ENCODE measurements at places on chromosomes 7 and 10.

GRCh38 chr10:42690449-42691360 lies 52.3 kb upstream of the ZNF33B start:
- no peak for DNase-seq

DNA sequence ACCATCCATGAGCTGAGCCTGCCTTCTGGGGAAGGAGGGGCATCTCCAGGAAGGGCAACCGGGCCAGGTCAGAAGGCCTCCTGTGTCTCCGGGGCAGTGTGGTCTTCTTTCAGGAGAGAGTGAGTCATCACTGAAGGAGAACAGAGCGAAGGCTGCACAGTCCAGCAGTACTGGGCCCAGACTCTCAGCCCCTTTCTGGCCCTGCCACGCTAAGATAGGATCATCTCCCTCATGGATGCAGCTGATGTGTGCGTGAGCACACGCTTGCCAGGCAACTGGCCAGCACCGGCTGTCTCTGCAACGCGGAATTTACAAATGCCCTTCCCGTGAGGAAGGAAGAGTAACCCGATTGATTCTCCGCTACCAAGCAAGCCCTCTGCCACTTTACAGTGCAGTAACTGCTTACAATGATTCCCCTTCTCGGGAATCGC lies 328.2 kb downstream of the TNS3 start:
- no peak for DNase-seq

DNA sequence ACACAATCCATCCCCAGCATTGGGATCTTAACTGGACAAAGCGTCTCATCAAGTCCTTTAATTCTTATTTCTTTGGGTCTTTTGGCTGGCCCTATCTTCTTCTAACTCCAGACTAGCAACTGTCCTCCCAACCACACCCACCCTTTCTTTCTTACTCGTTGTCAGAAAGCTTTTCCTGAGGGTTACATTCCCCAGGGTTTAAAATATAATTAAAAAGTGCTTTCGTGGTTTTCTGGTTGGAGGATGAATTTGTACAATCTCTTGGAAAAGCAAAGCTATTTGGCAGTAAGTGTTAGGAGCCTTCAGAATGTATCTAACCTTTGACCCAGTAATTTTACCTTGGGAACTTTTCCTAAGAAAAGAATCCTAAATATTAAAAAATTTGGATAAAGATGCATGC lies 10.4 kb upstream of the ITGB8 start:
- DNase-seq: no peak

DNA sequence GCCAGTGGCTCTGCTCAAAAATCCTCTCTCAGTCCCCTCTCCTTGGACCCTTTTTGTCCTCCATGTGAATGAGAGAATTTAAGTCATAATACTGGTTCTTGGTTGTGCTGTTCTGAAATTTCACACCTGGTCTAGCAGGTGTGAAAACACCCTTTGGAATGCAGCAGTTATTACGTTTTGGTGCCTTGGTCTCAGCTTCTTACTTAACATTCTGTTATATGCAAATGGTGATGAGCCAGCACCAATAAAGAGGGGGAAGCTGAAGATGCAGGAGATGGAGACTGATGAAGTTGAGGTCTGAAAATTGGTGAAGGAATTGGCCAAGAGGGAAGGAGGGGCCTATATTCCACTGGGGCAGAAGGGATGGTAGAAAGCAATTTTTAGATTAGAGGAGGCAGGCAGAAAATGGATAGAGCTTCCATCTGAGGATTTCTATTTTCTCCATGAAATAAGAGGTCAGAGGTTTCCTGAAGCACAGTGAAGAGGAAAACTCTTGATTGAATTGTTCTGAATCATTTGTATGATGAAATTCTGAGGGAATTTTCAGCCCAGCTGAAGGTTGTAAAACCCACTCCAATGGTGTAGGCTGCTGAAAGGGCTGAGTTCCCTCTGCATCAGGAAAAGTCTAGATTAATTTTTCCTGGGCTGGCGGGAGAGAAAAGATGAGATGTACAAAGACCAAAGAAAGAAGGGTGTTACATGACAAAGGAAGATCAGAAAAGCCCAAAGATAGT lies 94.0 kb upstream of the FAM180A start:
- no peak for DNase-seq

DNA sequence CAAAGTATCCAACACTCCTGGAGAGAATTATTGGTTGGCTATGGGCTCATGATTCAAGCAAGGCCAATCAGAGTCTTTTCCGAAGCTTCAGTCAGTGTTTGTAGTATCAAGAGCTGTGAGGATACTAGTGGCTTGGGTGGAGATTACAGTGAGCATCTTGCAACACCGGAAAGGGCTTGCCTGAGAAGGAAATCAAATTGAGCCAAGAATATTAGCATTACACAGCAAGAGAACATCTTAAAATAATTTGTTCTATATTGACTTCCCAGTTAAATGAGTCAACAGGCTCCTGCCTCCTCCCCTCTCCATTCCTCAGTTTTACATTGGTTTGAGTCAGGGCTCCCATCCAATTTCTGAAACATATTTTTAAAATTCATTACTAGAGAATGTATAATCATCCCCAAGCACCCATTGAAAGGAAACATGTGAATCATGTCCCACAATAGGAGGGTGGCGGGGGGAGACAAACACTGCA lies 127.4 kb downstream of the ELAPOR2 start:
- no peak for DNase-seq

- DNase-seq: no peak
Measured at GRCh38 chr10:72328829-72329204, 25.9 kb downstream of the DNAJB12 start.

DNA sequence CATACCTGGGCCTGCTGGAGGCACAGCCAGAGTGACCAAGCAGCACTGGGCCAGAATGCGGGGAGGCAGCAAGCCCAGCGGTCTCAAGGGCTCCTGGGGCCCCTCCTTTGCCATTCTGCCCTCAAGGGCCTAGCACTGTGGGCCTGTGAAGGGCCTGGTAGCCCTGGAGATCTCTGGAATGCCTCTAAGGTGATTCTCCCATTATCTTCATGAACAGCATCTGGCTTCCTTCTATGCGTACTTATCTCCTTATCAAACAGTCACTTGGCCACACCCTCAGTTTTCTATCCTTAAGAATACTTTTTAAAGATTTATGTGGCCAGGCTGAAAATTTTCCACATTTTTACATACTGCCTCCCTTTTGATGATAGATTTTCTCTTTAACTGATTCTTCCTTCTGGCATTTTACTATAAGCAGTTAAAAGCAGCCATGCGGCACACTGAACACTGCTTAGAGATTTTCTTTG lies 67.5 kb upstream of the CCNY start:
- no peak for DNase-seq

DNA sequence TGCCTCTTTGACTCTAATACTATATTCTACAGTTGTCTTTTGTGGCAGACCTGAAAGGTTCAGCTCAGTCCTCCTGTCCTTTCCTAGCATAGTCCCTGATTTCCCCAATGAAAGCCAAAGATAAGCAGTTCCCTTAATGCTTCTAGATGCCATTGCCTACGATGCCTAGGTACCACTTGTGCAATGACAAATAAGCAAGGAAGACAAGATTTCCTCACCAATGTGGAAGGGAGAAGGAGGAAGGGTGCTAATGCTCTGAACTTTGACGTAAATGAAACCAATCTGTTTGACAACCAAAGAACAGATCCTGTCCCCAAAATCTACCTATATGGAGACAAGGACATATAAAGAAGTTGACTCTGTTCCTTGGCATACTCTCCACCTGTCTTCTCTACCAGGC lies 393.3 kb downstream of the KCNMA1 start:
- no peak for DNase-seq

DNA sequence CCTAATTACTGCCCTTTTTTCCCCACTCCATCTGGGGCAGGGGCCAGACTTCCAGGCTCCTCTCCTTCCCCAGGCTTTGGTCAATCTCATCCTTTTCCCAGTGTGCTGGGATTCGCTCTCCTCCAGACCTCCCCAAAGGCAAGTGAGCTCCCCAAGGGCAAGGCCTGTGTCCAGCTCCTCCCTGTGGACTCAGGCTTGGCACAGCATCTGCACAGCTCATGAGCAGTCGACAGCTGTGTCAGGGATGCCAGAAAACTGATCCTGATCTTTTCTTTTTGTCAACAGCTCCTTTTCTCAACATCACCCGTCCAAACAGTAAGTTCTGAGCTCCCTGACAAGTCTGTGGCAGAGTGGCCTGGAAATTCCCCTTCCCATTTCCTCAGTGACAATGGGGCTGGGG lies 67.1 kb downstream of the C10orf120 start:
- DNase-seq: no peak

GRCh38 chr10:31929261-31930022 lies 811 bp upstream of the ARHGAP12 start:
- DNase-seq: no peak

DNA sequence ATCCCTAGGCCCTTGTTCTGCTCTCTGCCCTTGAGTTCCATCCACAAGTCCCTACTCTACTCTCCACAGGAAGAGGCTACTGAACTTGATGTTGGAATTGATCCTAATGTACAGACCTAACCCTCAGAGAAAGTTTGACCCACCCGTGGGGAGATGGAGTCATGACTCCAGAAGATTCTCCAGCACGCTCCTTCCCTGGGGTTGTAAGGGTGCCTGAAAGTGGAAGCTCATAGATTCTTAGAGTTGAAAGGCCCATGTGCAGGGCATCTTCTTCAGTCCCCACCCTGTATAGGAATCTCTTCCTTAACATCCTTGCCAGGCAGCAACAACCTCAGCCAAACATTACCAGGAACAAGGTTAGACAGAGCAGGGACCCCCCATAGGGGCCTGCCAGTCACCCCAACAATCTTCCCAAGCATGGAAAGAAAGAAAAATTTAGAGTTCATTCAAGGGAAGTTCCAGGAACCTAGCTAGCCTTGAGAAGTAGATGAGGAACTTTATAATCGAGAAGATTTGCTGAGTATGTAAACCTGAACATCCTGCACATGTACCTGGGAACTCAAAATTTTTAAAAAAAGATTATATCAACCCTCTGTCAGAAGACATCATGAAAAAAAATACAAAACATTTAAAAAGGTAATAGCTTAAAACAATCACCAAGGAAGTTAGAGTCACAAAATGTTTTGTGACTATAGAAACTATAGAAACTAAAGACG lies 49.5 kb downstream of the THNSL1 start:
- DNase-seq: no peak

DNA sequence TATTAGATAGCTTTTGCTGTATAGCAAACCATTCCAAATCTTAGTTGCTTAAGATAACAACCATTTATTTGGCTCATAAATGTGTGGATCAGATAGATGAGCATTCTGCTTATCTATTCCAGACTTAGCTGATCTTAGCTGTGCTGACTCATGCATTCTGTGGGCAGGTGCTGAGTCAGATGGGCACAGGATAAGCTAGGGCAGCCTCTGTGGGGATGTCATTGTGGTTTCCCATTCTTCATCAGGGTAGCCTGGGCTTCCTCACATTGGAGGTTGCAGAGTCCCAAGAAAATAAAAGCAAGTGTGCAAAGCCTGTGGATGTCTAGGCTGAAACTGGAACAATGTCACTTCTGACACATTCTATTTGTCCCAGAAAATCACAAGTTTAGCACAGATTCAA lies 917.0 kb downstream of the TYW1 start:
- no peak for DNase-seq

GRCh38 chr7:116934580-116934979 lies 18.7 kb upstream of the ST7 start:
- no peak for DNase-seq

- no peak for DNase-seq
Measured at GRCh38 chr7:31493714-31494181, 20.1 kb upstream of the ITPRID1 start.

DNA sequence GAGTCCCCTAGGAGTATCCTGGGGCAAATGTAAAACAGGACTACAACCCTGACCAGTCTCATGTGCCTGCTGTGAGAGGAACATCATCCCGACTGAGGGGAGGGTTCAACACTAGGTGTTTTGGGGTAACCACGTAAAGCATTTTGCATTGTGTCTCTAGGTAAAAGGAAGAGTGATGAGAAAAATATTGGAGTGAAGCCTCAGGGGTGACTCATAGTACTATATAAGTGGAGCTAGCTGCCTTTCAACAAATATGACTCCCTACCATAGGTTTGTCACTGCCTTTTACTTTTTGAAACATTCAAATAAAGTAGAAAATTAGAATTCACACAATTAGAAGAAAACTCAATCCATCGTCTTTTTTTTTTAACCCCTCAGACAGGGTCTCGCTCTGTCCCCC lies 2.6 kb upstream of the CAMK2G start:
- DNase-seq: no peak

GRCh38 chr10:45395554-45395953 lies 21.5 kb downstream of the ALOX5 start:
- DNase-seq: no peak

- no peak for DNase-seq
Measured at GRCh38 chr7:33761449-33762080, 143.8 kb upstream of the BMPER start.

DNA sequence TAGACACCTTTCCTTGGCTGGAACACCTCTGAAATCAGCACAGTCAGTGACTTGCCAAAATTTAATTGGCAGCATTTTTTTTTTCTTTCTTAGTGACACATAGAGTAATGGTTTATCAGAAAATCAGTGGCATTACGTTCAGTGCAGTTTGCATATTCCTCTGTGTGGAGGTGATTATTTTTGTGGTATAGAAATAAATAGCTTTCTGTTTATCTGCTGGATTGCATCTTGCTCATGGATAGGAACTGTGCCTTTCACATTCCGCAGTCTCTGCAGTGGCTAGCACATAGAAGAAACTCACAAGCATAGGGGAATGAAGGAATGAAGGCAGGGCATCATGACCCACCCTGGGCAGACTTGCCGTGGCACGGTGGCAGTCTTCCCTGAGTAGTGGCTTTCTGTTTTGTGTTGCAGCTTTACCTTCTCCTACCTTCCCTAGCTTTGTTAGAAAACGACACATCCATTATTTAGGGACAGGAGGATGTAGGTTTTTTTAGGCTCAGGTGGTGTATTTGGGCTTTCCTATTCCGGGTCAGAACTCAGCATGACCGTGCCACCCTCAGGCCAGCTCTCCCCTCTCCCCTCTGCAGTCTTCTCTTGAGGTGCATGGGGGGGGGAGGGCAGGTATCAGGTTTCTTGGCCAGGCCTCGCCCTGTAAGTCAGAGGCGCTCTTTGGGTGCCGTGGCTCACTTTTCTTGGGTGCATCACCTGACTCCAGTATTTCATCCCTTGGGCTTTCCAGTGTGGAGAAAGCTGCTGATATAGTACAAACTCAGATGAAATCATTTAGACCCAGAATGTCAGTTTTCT lies 112.5 kb upstream of the GJD4 start:
- DNase-seq: no peak

DNA sequence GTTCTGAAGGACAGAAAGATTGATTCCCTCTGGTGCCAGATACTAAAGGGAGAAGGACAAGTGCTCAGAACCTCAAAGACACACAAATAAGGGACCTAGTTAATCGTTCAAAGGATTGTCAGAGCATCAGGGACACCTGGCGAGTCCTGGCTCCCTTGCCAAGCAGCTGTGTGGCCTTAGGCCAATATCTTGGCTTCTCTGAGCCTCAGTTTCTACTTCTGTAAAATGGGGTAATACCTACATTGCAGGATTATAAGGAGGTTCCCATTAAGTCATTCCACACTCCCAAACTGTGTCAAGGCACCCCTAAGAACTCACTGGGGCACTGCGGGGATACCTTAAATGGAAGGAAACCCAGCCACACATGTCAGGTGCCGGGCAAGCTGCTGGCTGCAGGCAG lies 29.4 kb downstream of the DRGX start:
- DNase-seq: no peak
